ENCODE measurements at places on chromosomes 3 and 15.

GRCh38 chr3:120821426-120821825 lies 78.9 kb downstream of the GTF2E1 start:
- H3K27me3 ChIP-seq: peaks cover 11% of the 10 kb centered on the region
- H3K4me3 ChIP-seq: no peak overlapping the region
- H3K4me1 ChIP-seq: no peaks in the 10 kb centered on the region
- no peak overlapping the region for H3K27ac ChIP-seq
- DNase-seq: no peak
- no peaks in the 10 kb centered on the region for H3K36me3 ChIP-seq

- DNase-seq: no peak
- no peak overlapping the region for H3K27ac ChIP-seq
- no peak overlapping the region for H3K4me3 ChIP-seq
- no peaks in the 10 kb centered on the region for H3K36me3 ChIP-seq
Measured at GRCh38 chr3:196142202-196142956, 60.5 kb upstream of the TFRC start.

DNA sequence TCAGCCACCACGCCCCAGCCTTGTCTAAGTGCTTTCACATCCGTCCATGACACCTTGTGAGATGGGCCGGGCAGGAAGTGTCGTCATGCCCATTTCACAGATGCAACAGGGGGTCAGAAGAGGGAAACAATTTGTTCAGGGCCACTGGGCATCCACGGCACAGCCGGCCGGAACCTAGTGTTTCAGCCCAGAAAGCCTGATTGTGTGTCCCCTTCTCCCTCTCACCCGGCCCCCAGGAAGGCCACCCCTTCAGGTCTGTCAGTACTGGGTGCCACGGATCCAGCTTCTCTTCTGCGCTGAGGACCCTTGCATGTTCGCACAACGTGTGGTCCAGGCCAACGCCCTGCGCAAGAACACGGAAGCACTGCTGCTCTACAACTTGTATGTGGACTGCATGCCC lies 15.8 kb downstream of the DNAH1 start:
- no peak overlapping the region for H3K4me3 ChIP-seq
- no peak overlapping the region for H3K27ac ChIP-seq
- H3K36me3 ChIP-seq: no peaks in the 10 kb centered on the region
- H3K27me3 ChIP-seq: no peaks in the 10 kb centered on the region
- H3K4me1 ChIP-seq: no peaks in the 10 kb centered on the region

- no peak for DNase-seq
- no peaks in the 10 kb centered on the region for H3K4me1 ChIP-seq
- no peak overlapping the region for H3K27ac ChIP-seq
- no peaks in the 10 kb centered on the region for H3K36me3 ChIP-seq
Measured at GRCh38 chr3:22893644-22894325, 309.3 kb upstream of the UBE2E2 start.

DNA sequence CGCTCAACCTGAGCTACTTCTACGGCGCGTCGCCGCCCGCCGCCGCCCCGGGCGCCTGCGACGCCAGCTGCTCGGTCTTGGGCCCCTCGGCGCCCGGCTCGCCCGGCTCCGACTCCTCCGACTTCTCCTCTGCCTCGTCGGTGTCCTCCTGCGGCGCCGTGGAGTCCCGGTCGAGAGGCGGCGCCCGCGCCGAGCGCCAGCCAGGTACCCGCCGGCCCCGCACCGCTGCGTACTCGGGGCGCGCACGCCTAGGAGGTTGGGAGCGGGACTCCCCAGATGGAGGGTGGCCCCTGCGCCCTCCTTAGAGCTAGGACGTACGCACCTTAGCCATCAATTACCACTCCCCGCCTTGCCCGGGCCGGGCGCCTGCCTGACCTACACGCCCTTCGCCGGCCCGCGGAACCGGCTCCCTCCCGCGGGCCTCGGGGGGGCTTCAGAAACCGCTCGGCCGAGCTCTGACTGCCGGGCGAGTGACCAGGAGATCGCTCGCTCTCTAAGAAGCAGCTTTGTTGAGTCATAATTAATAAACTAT lies 466 bp downstream of the NFKBIZ start:
- peak; percentile 78 for DNase-seq
- peak overlapping the region; percentile 100 for H3K27ac ChIP-seq

- no peak overlapping the region for H3K27ac ChIP-seq
- no peaks in the 10 kb centered on the region for H3K4me1 ChIP-seq
- no peak overlapping the region for H3K4me3 ChIP-seq
- no peaks in the 10 kb centered on the region for H3K36me3 ChIP-seq
Measured at GRCh38 chr3:53764026-53764775, 82.0 kb downstream of the CHDH start.

DNA sequence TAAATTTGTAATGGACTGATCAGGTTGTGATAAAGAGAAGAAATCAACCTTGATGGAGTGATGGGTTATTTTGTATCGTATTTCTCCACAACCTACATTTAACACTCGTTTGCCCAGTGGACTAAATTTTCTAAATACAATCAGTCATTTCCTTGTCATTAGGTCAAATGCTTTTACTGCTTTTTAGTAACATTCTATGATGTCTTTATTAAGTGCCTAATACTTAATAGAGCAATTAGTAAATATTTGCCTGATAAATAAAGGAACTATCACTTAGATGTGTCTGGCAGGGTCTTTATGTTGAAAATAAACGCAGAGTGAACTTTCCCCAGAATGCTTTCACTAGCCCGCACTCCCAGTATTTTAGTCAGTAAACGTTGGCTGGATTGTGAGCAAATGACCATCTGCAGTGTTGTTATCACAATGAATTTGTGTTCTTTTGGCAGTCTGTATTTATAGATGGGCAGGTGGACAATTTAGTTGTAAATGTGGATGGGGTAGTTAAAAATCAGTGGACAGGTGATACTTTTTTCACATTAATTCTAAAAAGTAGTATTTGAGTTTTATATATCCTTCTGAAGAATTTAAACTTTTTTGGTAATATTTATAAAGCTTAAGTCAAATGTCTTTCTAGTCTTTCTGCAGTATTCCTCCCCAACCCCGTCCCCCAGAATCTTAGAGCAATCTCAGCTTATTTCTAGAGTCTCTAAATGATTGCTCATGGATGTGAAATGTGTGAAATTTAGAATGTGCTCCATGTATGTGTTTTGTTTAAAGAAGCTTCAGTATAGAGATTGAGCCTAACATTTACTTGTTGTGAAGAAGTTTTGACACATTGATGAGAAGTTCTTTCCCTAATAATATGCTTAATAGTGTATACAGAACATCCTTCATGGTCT lies 4.9 kb downstream of the USP3 start:
- H3K4me1 ChIP-seq: peaks cover 74% of the 10 kb centered on the region
- peak overlapping the region; percentile 82 for H3K27ac ChIP-seq
- peaks cover 4% of the 10 kb centered on the region for H3K36me3 ChIP-seq
- no peaks in the 10 kb centered on the region for H3K27me3 ChIP-seq
- peak overlapping the region; percentile 55 for H3K4me3 ChIP-seq

DNA sequence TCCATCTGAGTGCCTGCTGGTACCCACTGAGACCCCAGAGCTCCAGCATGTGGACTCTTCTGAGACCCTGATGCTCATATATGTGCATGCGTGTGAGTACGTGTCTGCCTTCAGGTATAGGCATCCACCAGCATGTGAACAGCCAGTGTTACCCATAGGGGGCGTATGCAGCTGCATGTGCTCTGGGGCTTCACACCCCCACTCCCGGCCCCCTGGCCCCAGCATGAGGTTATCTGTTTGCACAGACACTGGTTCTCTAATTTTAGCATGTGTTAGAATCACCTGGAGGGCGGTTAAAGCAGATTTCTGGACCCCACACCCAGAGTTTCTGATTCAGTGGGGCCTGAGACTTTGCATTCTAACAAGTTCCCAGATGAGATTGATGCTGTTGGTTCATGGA lies 824 bp upstream of the CILP start:
- H3K4me3 ChIP-seq: no peak overlapping the region
- peak; percentile 78 for DNase-seq
- H3K27me3 ChIP-seq: no peaks in the 10 kb centered on the region
- peaks cover 3% of the 10 kb centered on the region for H3K4me1 ChIP-seq
- H3K27ac ChIP-seq: no peak overlapping the region

GRCh38 chr3:13197795-13198194 lies 124.6 kb upstream of the IQSEC1 start:
- H3K4me1 ChIP-seq: peaks cover 9% of the 10 kb centered on the region
- H3K36me3 ChIP-seq: no peaks in the 10 kb centered on the region
- H3K27me3 ChIP-seq: peaks cover 11% of the 10 kb centered on the region
- H3K27ac ChIP-seq: no peak overlapping the region
- no peak for DNase-seq
- no peak overlapping the region for H3K4me3 ChIP-seq

- DNase-seq: no peak
- peaks cover 33% of the 10 kb centered on the region for H3K4me1 ChIP-seq
- H3K27me3 ChIP-seq: no peaks in the 10 kb centered on the region
- H3K27ac ChIP-seq: peak overlapping the region; percentile 42
- peaks cover 19% of the 10 kb centered on the region for H3K36me3 ChIP-seq
Measured at GRCh38 chr15:64859226-64859625, 17.5 kb downstream of the PLEKHO2 start.

DNA sequence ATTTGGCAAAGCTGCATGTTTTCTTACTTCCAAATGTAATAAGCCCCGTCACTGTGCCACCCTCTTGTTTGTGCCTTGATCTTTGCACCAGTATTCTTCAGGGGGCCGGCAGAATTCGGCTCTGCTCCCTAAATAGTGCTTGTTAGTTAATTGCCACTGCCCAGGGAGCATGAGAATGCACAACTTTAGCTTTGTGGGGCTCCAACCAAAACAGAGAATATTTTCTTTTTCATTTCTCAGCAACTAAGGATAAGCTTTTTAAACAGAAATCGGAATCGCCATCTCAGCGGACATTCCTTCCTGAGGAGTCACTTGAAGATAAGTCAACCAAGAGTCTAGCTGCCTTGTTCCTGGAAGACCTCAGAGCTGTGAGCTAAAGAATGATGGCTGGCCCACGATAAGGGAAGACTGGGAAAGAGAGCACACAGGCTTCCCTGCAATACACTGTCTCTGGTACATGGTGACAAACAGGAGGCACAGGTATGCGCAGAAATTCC lies 106.0 kb downstream of the LRIG1 start:
- DNase-seq: no peak
- peak overlapping the region; percentile 34 for H3K27ac ChIP-seq
- H3K4me1 ChIP-seq: peaks cover 32% of the 10 kb centered on the region
- H3K27me3 ChIP-seq: no peaks in the 10 kb centered on the region
- H3K36me3 ChIP-seq: peaks cover 41% of the 10 kb centered on the region
- H3K4me3 ChIP-seq: no peak overlapping the region

GRCh38 chr3:10823516-10823818 lies 7.4 kb downstream of the SLC6A11 start:
- peaks cover 13% of the 10 kb centered on the region for H3K27me3 ChIP-seq
- no peak overlapping the region for H3K4me3 ChIP-seq
- H3K36me3 ChIP-seq: no peaks in the 10 kb centered on the region
- DNase-seq: no peak
- no peak overlapping the region for H3K27ac ChIP-seq

GRCh38 chr3:159593927-159594605 lies 394.6 kb upstream of the IL12A start:
- H3K4me1 ChIP-seq: no peaks in the 10 kb centered on the region
- H3K4me3 ChIP-seq: no peak overlapping the region
- peaks cover 2% of the 10 kb centered on the region for H3K27me3 ChIP-seq
- no peak overlapping the region for H3K27ac ChIP-seq
- no peaks in the 10 kb centered on the region for H3K36me3 ChIP-seq

DNA sequence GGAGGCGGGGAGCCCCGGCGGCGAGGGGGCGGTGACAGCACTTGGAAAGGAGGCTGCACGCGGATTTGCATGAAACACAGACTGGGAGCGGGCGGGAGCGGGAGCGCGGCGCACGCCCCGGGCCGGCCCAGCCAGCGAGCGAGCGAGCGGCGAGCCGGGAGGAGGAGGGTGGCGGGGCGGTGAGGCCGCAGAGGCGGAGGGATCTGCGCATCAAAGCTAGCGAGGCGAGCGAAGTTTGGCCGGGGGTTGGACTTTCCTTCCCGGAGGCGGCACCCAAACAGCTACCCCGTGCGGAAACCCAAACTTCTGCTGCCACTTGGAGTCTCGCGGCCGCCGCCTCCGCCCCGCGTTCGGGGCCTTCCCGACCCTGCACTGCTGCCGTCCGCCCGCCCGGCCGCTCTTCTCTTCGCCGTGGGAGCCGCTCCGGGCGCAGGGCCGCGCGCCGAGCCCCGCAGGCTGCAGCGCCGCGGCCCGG lies at the start of gene SMAD3:
Gene SMAD3 (plus strand): TSS at position 72 of the 475 bp plus-strand sequence. CDS start 553 bp downstream, outside the sequence.
- H3K27ac ChIP-seq: peak within 1 kb of the TSS; percentile 92
- peak within 1 kb of the TSS; percentile 91 for H3K4me3 ChIP-seq
- H3K4me1 ChIP-seq: peaks cover 47% of the 10 kb centered on the region
- peaks cover 17% of the 10 kb centered on the region for H3K27me3 ChIP-seq
- peaks cover 12% of the 10 kb centered on the region for H3K36me3 ChIP-seq
- DNase-seq: peak; percentile 85

DNA sequence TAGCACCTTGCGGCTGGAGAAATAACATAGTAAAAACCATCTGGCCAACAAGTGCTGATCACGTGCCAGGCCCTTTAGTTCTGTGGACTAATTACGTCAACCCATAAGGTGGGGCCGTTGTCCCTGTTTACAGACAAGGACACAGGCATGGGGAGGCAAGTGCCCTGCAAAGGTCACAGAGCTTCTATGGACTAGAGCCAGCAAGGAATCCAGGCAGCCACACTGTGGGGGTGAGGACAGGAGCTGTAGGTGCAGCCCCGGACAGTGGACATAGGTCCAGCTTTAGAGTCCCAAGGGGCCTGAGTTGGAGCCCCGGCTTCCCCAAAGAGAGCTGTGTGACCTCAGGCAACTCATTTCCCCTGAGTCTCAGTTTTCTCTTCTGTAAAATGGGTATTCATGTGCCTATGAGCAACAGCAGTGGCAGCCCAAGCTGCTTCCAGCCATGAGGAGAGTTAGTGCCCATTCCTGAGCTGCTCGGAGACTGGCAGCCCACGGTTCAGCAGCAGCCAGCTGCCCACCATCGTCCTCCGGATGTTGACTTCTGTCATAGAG lies 13.9 kb downstream of the CHST13 start:
- no peaks in the 10 kb centered on the region for H3K36me3 ChIP-seq
- peaks cover 10% of the 10 kb centered on the region for H3K27me3 ChIP-seq
- H3K27ac ChIP-seq: no peak overlapping the region
- H3K4me3 ChIP-seq: no peak overlapping the region

DNA sequence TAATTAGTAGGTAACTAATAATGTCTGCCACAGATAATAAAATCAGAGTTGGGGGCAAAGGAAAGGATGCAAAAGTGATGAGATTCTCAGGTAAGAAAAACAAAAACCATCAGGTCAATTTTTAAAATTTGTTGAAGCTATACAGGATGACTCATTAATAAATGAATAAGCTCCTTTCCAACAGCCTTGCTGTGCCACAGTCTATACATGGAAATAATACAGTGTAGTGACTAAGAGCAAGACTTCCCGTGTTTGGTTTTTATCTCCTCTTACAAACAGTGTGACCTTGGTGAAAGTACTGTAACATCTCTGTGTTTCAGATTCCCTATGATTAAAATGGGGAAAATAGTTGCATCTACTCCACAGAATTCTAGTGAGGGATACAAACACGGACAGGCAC lies 331.6 kb downstream of the PYDC2 start:
- H3K36me3 ChIP-seq: no peaks in the 10 kb centered on the region
- no peaks in the 10 kb centered on the region for H3K4me1 ChIP-seq
- no peak overlapping the region for H3K27ac ChIP-seq
- H3K27me3 ChIP-seq: no peaks in the 10 kb centered on the region

DNA sequence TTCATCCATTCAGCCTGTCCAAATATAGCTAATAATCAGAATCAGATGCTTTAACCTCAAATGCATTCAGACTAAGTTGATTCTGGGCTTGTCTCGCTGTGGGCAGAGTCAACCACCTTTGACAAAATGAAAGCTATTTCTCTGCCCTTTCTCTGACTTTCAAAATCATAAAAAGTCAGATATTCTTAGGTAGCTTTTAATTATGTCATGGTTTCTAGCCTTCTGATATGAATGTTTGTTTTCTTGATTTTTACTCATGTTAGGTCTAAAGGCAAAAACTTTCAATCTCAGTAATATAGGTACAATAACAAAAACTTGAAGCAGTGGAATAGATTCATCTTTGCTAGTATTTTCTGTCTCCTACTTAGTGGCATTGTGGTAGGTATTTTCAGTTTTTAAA lies 25.3 kb upstream of the C15orf61 start:
- H3K36me3 ChIP-seq: peaks cover 1% of the 10 kb centered on the region
- DNase-seq: no peak
- H3K27me3 ChIP-seq: no peaks in the 10 kb centered on the region
- peak overlapping the region; percentile 28 for H3K27ac ChIP-seq
- H3K4me1 ChIP-seq: peaks cover 9% of the 10 kb centered on the region
